Stimulated activated CD4-positive, alpha-beta T cell treated with anti-CD3 and anti-CD28 coated beads, TNF-alpha, amount 100 ng/mL, for 24 hours (primary cell): ENCODE measurements at places on chromosomes 5 and 9.

- no peak for DNase-seq
Observed at GRCh38 chr9:128494108-128494745, 10.3 kb upstream of the GLE1 start.

DNA sequence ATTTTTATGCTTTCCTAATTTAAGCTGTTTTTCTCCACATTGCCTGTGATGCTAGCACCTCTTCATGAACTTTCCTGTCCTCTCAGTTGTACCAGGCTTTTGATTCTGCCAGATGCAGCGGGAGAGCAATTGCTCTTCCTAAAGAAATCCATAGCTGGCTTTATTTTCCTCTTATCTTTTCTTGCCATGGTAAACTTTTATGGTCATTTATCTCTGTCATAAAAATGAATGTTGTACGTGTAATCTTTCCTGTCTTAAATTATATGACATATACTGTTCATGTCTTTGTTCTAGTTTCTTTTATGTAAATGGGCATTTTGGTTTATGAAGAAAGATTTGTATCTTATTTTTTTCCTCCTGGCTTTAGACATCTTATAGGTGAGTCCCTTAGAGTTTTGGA is 127.5 kb downstream of the SH3GL2 start:
- no peak for DNase-seq

DNA sequence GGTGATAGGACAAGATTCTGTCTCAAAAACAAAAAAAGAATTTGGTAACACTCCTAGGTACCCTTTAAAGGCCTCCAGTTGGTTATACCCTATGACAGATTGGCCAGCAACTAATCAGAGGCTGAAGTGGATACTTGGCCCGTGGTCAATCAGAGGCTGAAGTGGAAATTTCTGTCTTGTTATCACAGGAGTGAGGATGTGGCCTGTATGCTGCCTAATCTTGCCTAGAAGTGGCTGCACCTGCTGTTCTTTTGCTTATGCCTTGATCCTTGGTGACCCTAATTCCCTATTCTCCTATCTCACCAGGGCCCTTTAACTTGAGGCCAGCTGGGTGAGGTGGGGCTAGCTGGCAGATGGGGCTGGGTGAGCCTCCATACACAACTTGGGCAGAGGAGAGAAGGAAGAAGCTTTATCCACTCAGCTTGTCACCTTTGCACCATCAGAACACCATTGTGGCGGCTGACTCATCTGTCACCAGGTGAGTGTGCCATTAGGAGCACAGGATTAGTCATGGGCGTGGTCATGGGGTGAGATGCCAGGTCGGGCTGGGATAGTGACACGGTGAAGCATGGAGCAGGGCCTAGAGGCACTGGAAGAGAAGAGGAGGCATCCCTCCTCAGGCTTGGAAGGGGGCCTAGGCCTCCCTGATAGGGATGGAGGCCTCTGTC is 41.5 kb downstream of the SAR1B start:
- DNase-seq, result no peak

- DNase-seq, result no peak
Observed at GRCh38 chr5:88190106-88190834, 78.4 kb downstream of the TMEM161B start.

- DNase-seq, result no peak
Observed at GRCh38 chr5:31937226-31937625, 236.9 kb downstream of the GOLPH3 start.
